ENCODE measurements at places on chromosomes 11 and 22. TPM values are rescaled to one million over a fixed set of nuclear protein-coding genes. Genes with fewer than 3 reads are reported as not detected.

Gene SLC37A2
- 1.0 TPM for total RNA-seq

Gene NRGN
- total RNA-seq = 2.1 TPM

Gene ENTHD1
- not detected for total RNA-seq

Gene OR51E2
- not detected for total RNA-seq

Gene SNX19
- total RNA-seq = 53.1 TPM

Gene SLC29A2
- total RNA-seq = 30.2 TPM

Gene POLR3H
- total RNA-seq = 11.4 TPM

Gene OR52I1
- not detected for total RNA-seq

Gene OSBPL5
- total RNA-seq = 29.4 TPM

Gene FUT4
- 5.0 TPM for total RNA-seq

All from cardiac muscle cell (in vitro differentiated cells and primary cell).